ENCODE measurements at places on chromosomes 4 and X.
A peak's percentile ranks its signal among the peaks of the same experiment; 100 is the strongest.

GRCh38 chr4:34731070-34731469 is 1513.2 kb downstream of the ARAP2 start:
- no peak for DNase-seq

- DNase-seq, result no peak
Measured at GRCh38 chr4:29560452-29560851, 1159.7 kb upstream of the PCDH7 start.

DNA sequence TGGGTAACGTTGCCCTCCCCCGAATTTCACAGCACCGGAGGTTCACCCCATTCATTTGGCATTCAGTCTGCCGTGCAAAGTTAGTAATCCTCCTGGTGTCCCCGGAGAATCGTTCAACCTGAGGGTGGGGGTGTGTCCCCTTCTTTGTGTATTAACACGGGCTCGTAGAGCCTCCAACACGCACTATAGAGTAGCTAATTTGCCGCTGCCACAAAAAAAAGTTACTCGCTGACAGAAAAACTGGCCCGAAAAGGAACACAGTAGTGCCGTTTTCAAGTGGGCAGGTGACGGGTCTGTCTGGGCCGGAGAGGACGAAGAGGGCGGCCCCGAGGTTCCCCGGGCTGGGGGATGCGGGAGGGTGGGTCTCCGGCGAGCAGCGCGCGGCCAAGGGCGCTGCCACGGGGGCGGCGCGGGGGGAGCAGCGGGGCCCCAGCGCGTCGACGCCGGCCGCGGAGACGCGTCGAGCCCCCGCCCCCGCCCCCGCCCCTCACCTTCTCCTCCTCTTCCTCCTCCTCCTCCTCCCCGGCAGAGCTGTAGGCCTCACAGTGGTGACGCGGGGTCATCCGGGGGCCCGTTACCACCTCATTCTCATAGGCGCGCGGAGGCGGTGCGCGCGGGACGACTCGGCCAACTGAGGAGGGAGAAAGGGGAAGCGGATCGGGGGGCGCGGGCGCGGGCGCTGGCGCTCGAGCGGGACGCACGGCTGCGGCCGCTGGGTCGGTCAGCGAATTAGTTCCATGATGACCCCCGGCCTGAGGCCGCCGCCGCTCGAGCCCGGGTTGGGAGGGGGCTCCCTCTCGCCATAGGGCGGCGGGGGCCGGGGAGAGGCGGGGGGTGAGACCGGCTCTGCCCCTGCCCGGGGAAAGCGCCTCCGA is 571 bp downstream of the CCNI start:
- DNase-seq, result peak; percentile 64

DNA sequence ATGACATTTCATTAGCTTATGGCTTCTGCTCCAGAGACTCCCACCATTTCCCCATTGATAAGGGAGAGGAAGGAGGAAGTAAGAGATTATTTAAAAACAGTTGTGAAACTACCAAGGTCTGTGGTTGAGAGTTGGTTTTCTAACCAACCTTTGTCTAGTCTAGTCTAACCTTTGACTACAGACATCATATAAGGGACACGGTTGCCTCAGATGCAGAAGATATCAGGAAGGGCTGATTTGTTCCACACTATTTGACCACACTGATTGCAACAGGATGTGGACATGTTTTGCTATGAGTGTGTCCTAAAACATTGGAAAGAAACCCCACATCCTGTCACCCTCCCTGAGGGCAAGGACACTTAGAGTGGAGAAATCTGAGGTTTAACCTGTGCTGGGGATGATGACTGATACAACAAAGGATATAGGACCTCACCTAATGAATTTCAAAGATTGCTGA is 53.0 kb downstream of the COQ2 start:
- no peak for DNase-seq

DNA sequence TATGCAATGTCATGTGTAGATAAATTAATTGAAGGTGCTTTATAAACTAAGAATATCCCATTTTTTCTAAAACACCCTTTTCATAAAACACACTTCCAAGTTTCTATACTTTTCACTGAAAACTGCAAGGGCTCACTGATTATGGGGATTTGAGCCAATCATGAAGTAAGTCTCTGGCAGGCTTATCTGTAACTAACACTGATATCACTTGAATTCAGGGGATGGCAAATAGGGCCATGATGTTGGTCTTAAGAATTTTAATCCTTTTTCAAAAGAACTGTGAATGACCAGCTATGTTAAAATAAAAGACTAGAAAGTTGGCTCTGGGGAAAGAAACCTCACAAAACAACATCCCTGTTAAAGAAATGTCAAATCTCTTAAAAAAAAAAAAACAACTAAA is 13.0 kb upstream of the SEC24D start:
- no peak for DNase-seq

- no peak for DNase-seq
Measured at GRCh38 chr4:96305030-96305429, 465.1 kb downstream of the PDHA2 start.

- DNase-seq, result no peak
Measured at GRCh38 chr4:19002170-19002569, 980.6 kb upstream of the LCORL start.

- DNase-seq, result no peak
Measured at GRCh38 chr4:165517216-165517615, 138.4 kb downstream of the CPE start.

GRCh38 chr4:128820671-128821070 is 11.2 kb downstream of the JADE1 start:
- DNase-seq, result no peak

Data from activated gamma-delta T cell treated with anti-CD3 and anti-CD28 coated beads, Interleukin-2, amount 50 U/mL, for 16 hours (primary cell).